A549 (cell line): ENCODE measurements at places on chromosomes 5 and 9.

- DNase-seq, result no peak
These were observed 81.0 kb downstream of the ADAMTS2 start for GRCh38 chr5:179264053-179264782.

DNA sequence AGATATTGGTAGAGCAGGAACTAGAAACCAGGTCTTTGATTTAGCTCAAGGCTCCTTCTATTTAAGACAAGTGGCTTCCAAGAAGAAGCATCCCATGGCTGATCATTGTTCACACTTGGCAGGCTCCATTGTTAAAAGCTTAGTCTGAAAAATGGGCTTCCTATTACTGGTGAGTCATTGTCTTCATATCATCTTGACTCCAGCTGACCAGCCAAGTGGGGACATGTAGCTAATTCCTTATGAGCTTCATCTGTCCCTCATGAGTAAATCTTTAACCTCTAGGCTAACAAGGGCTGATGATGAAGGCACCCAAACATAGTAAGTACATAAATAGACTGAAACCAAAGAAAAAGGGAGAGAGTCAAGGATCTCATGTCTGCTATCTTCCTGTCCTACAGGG is 530.3 kb upstream of the KLF4 start:
- DNase-seq, result no peak

GRCh38 chr5:50415912-50416311 is 25.2 kb downstream of the EMB start:
- no peak for DNase-seq

GRCh38 chr5:5164163-5164562 is 24.0 kb downstream of the ADAMTS16 start:
- DNase-seq, result no peak

GRCh38 chr5:133321833-133322420 is 270.1 kb downstream of the HSPA4 start:
- no peak for DNase-seq

DNA sequence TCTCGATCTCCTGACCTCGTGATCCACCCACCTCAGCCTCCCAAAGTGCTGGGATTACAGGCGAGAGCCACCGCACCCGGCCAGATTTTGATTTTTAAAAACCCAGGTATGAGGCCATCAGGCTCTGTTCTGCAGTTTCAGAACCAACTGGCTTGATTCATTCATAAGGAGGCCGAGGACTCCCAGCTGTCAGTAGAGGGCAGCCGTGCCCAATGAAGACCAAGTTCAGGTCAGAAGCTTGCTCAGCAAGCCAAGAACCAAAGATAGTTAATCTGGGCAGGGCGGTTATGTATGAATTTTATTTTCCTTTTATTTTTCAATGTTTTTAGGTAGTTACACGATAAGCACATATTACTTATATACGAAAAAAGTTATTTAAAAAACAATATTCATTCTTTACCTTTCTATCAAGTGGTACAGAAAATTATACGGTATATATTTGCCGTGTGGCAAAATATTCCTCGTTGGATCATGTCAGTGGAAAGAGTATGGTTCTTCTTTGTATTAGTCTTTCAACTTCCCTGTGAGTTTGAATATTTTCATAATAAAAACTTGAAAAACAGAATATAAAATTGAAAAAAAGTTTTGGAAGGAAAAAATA is 18.0 kb downstream of the MGAT1 start:
- peak; percentile 84 for DNase-seq

GRCh38 chr9:81676395-81676794 is 13.0 kb downstream of the TLE1 start:
- DNase-seq, result no peak

DNA sequence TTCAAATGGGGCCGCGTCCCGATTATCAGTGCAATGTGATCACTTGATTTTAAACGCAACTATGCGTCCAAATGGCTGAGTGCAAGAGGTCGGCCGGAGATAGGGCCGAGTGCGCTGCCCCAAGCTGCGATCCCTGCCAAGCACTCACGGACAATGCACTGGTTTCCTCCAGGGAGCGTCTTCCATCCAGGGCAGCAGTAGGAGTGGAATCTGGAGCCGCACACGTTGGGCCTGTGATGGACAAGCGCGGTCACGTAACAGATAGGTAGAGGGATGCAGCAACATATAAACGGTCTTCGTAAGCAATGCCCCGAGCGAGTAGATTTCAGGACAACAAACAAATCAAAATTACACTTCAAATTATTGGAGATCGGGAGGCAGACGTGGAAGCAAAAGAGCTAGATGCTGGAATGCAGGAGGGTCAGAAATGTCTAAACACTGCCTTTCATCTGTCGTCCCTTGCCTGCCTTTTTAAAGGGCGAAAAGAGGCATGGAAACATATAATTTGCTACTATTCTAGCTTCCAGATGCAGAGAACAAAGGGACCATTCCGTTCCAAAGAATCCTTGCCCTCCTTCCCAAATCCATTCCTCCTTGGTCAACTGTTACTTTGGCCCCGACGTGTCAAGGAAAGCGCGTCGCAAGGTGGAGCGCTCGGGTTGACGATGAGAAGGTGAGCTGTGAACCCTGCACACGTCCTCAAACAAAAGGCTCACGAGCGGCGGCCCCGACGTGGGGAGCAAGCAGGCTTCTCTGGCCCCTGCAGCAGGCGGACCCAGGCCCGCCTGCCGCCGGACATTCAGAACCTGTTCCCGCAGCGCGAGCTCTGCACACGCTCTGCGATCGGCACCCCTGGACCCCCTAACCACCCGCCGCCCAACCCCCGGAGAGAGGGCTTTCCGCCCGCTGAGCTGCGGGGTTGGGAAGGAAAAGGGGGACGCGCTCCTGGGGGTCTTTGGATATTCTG is 1.5 kb downstream of the FBN2 start:
- no peak for DNase-seq
